Subcutaneous preadipocyte (primary cell): ENCODE measurements at places on chromosomes 3 and 15. TPM values are rescaled to one million over a fixed set of nuclear protein-coding genes. Genes with fewer than 3 reads are reported as not detected.

Gene TP63
- under 0.01 TPM in 2 replicates for total RNA-seq

Gene GOLGA8Q
- total RNA-seq = 0.20 and 1.1 TPM in 2 replicates

Gene PBRM1
- total RNA-seq = 52.9 and 75.7 TPM in 2 replicates

Gene CPNE9
- total RNA-seq = not detected in 2 replicates

Gene STAB1
- total RNA-seq = 0.20 and 1.8 TPM in 2 replicates

Gene TMEM266
- total RNA-seq = not detected in 2 replicates

Gene ARPP21
- total RNA-seq = not detected in 2 replicates

Gene GRAMD2A
- under 0.01 TPM in 1 of 2 replicates, not detected in the other for total RNA-seq

Gene SLC9C1
- total RNA-seq = under 0.01 TPM in 1 of 2 replicates, not detected in the other

Gene EPHA3
- total RNA-seq = under 0.01 and 0.37 TPM in 2 replicates

Gene CEP152
- 8.5 and 18.0 TPM in 2 replicates for total RNA-seq

Gene ILDR1
- not detected in 2 replicates for total RNA-seq

Gene ANKRD34C
- not detected in 2 replicates for total RNA-seq

Gene TLR9
- not detected in 2 replicates for total RNA-seq

Gene PLA2G4F
- not detected in 2 replicates for total RNA-seq

Gene CLEC3B
- total RNA-seq = 33.4 and 48.5 TPM in 2 replicates

Gene BLM
- total RNA-seq = 5.9 and 12.1 TPM in 2 replicates

Gene CHRD
- 0.20 and 1.8 TPM in 2 replicates for total RNA-seq

Gene SAXO2
- total RNA-seq = 0.78 and 1.8 TPM in 2 replicates

Gene HGD
- 0.20 TPM in 1 of 2 replicates, not detected in the other for total RNA-seq

Gene EAF2
- total RNA-seq = 0.37 and 1.8 TPM in 2 replicates

Gene CPEB1
- total RNA-seq = 5.1 and 8.8 TPM in 2 replicates

Gene AMIGO3
- total RNA-seq = 0.37 and 1.2 TPM in 2 replicates

Gene GRM2
- not detected in 2 replicates for total RNA-seq

Gene RASL12
- total RNA-seq = 3.7 and 6.6 TPM in 2 replicates

Gene ZFYVE19
- 13.9 and 16.9 TPM in 2 replicates for total RNA-seq

Gene ZNF717
- 14.7 and 19.9 TPM in 2 replicates for total RNA-seq

Gene MORC1
- total RNA-seq = not detected in 2 replicates

Gene C2CD4A
- total RNA-seq = not detected in 2 replicates

Gene STXBP5L
- not detected in 2 replicates for total RNA-seq

Gene ADAM10
- 94.8 and 157 TPM in 2 replicates for total RNA-seq
